ENCODE measurements at places on chromosomes 7 and 10.

- peak; percentile 54 for DNase-seq
Observed at GRCh38 chr10:112426111-112426510, 20.6 kb downstream of the ZDHHC6 start.

DNA sequence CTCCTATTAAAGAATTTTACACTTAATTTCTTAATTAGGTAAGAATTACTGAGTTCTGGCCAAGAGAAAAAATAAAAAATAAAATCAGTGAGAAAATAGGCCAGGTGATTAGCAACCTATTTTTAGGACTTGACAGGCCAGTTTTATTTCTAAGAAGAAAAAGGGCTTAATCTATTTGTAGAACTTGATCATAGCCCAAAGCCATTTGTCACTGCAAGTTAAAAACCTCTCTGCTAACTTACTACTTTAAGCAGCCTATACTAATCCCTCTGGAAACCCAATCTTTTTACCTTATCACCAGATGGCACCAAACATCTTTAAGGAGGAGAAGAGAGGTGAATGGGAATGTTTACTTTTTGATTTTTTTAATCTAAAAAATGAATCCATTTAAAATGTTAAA is 222.1 kb upstream of the RHOBTB1 start:
- peak; percentile 1 for DNase-seq

DNA sequence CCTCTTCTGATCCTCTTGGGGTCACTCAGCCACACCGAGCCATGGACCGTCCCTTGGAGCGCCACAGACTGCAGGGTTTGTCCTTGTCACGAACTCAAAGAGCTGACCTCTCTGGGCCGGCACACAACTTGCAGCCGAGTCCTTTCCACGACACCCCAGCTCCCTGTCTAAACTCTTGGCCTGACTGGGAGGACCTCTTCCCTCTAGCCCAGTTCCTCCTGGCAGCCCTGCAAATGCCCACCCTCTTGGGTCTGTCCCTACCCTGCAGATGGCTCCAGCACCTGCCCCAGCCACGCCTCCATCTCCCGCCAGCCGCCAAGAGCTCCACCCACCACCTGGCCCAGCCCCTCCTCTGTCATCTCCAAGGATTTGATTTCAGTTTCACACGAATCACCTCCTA is 339.2 kb downstream of the DNAJB6 start:
- DNase-seq, result no peak

- no peak for DNase-seq
Observed at GRCh38 chr10:120195984-120196712, 260.9 kb upstream of the PLPP4 start.

GRCh38 chr7:3321206-3321605 is 20.2 kb downstream of the SDK1 start:
- no peak for DNase-seq

GRCh38 chr7:44823255-44823781 is 24.6 kb downstream of the H2AZ2 start:
- DNase-seq, result no peak

GRCh38 chr7:33753881-33754525 is 151.3 kb upstream of the BMPER start:
- no peak for DNase-seq

GRCh38 chr10:6171881-6172695 is 30.6 kb upstream of the PFKFB3 start:
- DNase-seq, result peak; percentile 96

- no peak for DNase-seq
Observed at GRCh38 chr10:124649214-124649613, 95.0 kb downstream of the FAM53B start.

DNA sequence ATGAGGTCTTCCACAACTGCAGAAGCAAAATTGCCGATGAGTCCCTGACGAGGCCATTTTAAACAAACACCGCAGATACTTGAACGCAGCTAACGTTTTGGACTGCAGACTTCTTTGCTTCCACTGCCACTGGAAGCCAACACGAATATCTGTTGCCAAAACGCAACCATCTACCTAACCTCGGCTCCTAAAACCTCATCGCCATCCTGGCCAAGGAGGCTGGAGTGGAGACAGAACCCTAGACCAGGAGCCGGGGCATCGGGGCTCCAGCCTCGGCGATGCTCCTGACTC is 493 bp downstream of the WDR91 start:
- no peak for DNase-seq

DNA sequence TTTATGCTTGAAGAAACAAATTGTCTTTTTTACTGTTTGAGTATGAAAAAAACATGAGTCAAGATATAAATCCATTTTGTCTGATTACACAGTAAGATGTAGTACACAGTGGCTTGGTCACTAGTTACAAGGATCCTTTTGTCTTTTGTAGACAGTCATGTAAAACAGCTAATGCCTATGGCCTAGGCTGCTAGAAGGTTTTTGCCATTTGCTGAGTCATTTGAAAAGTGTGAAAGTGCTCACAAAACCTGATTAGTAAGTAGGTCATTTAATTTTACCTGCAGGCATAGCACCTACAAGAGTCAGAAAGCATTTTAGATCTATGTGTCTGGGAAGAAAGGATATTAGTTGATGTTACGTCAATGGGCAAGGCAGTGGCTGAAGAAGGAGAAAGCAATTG is 819.4 kb downstream of the MAGI2 start:
- DNase-seq, result no peak

GRCh38 chr7:136023134-136023869 is 46.1 kb upstream of the MTPN start:
- DNase-seq, result no peak

- no peak for DNase-seq
Observed at GRCh38 chr7:45149606-45150005, 8.0 kb upstream of the RAMP3 start.

DNA sequence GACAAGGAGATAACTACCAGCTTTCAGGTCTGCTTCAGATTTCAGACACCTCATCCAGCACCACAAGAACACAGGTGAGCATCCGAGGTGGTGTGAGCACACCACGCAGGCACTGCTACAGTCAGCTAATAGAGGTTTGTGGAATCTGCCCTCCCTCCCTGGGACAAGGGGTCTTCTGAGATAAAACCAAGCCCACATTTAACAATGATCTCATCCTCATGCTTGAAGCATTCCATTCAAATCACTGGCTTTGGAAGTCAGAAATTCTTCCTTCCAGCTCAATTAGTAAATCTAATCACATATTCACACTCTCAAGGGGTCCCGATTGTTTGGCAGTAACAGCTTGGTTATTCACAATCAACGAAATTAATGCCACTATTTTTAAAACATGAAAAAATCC is 331.4 kb downstream of the ELMO1 start:
- no peak for DNase-seq

GRCh38 chr10:75959209-75959608 is 527.8 kb downstream of the LRMDA start:
- DNase-seq, result no peak

- peak; percentile 68 for DNase-seq
Observed at GRCh38 chr10:87861566-87861952, 1.8 kb downstream of the KLLN start.

GRCh38 chr7:128454808-128455542 is 703 bp upstream of the HILPDA start:
- DNase-seq, result peak; percentile 40

DNA sequence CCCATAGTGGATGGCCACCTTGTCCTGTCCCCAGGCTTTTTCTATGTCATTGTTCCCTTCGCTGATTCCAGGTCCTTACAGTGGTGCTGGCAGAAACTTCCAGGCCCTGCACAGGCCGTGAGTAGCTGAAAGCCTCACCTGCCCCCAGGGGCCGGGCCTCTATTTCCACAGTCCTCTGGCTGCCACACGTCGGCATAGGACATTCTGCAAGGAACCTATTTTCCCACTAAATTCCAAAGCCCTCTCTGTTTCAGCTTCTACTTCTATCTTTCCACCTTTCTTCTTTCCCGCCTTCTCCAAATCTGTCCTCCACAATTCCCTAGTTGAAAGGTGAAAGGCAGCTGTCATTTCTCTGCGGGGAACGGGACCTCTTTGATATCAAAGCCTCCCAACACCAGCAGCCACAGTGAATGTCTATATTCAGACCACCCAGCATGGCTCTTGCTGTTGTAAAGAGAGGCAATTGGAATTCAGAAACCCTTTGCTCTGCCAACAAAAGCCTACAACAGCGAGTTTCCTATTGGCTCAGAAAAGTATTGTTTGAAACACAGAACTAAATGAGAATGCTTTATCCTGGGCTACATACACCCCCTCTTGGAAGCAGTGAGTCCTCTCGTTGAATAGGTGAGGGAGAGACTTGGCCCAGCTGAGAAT is 607.7 kb downstream of the GALNT17 start:
- no peak for DNase-seq

GRCh38 chr10:13978533-13979115 is 352.1 kb downstream of the FRMD4A start:
- DNase-seq, result no peak
